Activated T-cell treated with anti-CD3 and anti-CD28 coated beads, Interleukin-2, amount 50 U/mL, for 72 hours (primary cell): ENCODE measurements at places on chromosomes 16 and 17. TPM values are rescaled to one million over a fixed set of nuclear protein-coding genes. Genes with fewer than 3 reads are reported as not detected.

DNA sequence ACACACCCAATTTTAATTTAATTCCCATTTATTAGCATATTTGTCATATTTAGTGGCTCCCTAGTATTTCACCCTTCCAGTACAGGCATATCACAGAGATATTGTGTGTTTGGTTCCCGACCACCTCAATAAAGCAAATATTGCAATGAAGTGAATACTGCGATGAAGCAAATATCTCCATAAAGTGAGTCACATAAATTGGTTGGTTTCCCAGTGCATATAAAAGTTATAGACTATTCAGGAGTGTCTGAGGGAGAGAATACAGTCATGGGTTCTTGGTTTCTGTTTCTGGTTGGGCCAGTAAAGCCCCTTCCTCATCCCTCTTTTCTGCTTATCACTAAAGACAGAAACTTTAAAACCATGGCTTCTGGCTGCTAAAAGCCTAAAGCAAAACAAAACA, 295.4 kb upstream of the AXIN2 start:
- no peaks in the 10 kb centered on the region for H3K4me1 ChIP-seq
- H3K4me3 ChIP-seq: no peak overlapping the region
- H3K27ac ChIP-seq: no peak overlapping the region
- DNase-seq: no peak
- H3K36me3 ChIP-seq: peaks cover 2% of the 10 kb centered on the region

DNA sequence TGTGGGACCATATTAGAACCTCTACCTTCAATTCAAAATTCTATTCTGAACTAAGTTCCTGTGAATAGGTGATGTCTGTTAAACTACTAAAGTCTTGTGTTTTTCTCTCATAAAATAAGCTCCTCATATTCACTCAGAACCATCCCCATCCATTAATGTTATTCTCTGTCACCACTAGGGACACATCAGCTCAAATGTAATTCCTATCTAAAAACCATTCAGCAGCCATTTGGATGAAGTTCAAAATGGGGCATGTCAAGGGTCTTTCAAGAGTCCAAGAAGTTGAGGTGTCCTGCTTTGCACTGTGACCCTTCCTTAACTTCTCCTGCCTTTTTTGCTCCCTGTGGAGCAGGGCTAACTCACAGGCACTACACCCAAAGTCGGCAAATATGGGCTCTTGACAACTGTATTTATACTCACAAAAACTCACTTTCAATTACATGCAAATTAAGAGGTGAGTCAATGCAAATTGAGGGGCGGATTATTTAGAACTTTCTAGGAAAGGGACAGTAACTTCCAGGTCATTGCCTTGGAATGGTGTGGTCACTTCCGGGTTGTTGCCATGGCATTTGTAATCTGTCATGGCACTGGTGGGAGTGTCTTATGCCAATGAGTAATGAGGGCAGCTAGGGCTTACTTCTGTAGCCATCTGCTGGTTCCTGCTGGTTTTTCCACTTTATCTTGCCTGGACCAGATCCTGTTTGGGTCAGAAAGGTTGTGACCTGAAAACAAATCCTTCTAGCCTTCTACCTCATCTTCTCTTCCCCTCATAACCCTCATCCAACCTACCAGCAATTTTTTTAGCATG, 128.2 kb upstream of the COX10 start:
- no peak for DNase-seq
- H3K27me3 ChIP-seq: no peaks in the 10 kb centered on the region
- no peak overlapping the region for H3K27ac ChIP-seq

DNA sequence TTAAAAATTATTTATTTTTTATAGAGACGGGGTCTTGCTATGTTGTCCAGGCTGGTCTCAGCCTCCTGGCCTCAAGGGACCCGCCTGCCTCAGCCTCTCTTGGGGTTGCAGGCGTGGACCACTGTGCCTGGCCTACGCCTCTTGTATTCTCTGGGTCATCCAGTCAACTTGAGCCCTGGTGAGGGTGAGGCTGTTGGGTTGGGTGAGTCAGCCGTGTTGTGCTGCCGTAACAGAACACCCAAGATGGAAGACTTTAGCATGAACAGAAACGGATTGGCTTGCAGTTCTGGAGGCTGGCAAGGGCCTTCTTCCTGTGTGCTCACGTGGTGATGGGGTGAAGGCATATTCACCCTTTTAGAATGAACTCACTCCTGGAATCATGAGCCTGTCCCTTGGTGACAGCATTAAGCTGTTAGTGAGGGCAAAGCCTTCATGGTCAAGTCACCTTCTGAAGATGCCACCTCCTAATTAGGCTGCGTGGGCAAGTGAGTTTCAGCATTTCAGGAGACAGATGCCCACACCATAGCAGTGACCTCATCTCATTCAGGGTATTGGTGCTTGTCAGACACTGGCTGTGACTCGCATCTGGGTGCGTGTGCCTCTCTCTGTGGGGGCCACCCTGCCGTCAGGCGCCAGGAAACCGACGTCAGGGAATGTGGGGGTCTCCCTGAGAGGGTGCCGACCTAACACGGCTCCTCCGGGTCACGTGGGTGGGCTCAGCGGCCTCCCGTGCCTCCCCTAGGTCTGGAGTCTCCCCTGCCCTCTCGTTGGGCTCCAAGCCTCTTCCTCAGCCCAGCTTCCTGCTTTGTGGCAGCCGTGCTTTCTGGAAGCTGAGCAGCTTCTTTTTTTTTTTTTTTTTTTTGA, 49.8 kb downstream of the WDR45B start:
- no peak overlapping the region for H3K4me3 ChIP-seq
- H3K27me3 ChIP-seq: no peaks in the 10 kb centered on the region
- no peak for DNase-seq

DNA sequence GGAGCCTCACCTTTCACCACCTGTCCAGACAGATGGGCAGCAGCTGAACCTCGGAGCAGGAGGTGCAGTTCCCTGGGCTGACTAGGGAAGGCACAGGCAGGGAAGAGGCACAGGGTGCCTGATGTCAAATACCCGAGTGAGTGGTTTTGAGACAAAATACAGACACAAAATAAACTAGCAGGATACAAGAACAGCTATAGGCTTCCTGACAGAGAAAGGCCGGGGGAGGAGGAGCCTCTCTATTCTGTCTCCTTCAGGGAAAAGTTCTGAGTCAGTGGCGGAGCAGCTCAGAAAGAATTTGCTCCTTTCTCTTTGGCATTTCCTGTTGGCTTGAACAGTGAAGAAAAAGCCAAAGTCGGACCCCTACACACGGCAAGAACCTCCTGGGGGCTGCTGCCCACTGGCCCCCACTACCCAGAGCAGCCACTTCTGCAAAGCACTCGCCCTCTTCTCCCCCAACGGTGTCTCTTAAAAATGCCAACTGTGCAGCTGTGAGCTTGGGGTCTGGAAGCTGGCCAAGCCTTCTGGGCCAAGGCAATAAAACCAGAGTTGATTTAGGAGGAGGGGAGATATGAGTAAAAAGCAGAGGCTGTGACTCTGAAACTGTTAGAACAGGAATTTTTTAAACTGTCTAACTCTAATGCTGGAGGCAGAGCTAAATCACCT, 14.4 kb upstream of the FAAP100 start:
- no peaks in the 10 kb centered on the region for H3K4me1 ChIP-seq
- no peaks in the 10 kb centered on the region for H3K27me3 ChIP-seq
- no peak for DNase-seq
- peaks cover 11% of the 10 kb centered on the region for H3K36me3 ChIP-seq
- no peak overlapping the region for H3K27ac ChIP-seq

- peaks cover 75% of the 10 kb centered on the region for H3K27me3 ChIP-seq
- peaks cover 8% of the 10 kb centered on the region for H3K4me1 ChIP-seq
- H3K36me3 ChIP-seq: no peaks in the 10 kb centered on the region
- no peak overlapping the region for H3K27ac ChIP-seq
- peak overlapping the region; percentile 59 for H3K4me3 ChIP-seq
Observed at GRCh38 chr16:66426112-66427035, 721 bp upstream of the BEAN1 start.

The ARHGAP44 gene
- total RNA-seq: not detected

DNA sequence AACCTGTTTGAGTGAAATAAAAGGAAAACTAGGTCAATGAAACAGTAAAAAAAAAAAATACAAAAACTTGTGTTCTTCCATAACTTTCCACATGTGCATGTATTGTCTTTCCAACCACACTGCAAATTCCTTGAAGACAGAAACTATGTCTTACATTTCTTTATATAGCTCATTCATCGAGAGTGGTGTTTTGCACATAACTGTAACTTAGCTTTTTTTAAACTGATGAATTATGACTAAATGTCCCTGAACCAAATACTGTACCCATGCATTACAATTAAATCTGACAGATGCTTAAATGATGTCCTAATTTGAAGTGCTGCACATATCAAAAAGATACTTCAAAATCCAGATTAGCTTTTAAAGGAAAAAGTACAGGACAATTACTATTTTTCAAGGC, 50.1 kb downstream of the BRIP1 start:
- H3K27me3 ChIP-seq: no peaks in the 10 kb centered on the region
- no peak overlapping the region for H3K27ac ChIP-seq
- H3K4me1 ChIP-seq: peaks cover 10% of the 10 kb centered on the region
- peaks cover 3% of the 10 kb centered on the region for H3K36me3 ChIP-seq

DNA sequence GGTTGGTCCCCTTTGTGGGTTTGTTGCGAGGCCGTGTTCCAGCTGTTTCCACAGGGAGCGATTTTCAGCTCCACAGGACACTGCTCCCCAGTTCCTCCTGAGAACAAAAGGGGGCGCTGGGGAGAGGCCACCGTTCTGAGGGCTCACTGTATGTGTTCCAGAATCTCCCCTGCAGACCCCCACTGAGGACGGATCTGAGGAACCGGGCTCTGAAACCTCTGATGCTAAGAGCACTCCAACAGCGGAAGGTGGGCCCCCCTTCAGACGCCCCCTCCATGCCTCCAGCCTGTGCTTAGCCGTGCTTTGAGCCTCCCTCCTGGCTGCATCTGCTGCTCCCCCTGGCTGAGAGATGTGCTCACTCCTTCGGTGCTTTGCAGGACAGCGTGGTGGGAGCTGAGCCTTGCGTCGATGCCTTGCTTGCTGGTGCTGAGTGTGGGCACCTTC, 27.3 kb upstream of the STH start:
- DNase-seq: no peak
- H3K4me3 ChIP-seq: no peak overlapping the region
- H3K27me3 ChIP-seq: peaks cover 27% of the 10 kb centered on the region
- peaks cover 4% of the 10 kb centered on the region for H3K36me3 ChIP-seq

- peaks cover 1% of the 10 kb centered on the region for H3K36me3 ChIP-seq
- H3K27ac ChIP-seq: peak overlapping the region; percentile 91
- H3K27me3 ChIP-seq: no peaks in the 10 kb centered on the region
- peak; percentile 39 for DNase-seq
- peak overlapping the region; percentile 92 for H3K4me3 ChIP-seq
- peaks cover 44% of the 10 kb centered on the region for H3K4me1 ChIP-seq
Observed at GRCh38 chr17:42562388-42563142, 617 bp downstream of the COASY start.

DNA sequence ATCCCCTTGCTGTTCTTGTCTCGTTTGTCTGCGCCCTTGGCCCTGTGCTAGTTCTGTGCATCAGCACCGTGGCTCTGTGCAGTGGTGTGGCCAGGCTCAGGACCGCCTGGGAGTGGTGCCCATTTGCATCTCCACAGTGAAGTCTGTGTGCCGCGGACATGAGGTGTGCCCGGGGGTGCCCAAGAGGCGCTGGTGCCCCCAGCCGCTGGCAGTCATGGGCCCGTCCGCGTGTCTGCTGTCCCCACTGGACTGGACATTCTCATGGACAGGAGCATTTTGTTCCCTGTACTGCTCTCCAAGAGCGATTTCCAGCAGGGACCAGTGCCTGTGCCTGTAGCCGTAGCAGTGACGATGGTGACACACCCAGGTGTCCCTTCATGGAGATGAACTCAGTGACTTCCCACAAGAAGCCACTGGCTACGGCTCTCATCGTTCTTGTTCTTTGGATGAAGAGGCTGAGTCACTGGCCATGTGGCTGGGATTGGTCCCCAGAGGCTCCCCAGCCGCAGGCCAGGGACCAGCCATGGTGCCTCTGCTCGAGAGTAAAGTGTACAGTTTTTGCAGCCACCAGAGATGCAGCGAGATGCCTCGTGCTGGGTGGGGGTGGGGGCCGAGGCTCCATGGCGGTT, 13.0 kb upstream of the MC1R start:
- no peak for DNase-seq
- no peak overlapping the region for H3K4me3 ChIP-seq
- H3K36me3 ChIP-seq: peaks cover 5% of the 10 kb centered on the region
- no peaks in the 10 kb centered on the region for H3K27me3 ChIP-seq

DNA sequence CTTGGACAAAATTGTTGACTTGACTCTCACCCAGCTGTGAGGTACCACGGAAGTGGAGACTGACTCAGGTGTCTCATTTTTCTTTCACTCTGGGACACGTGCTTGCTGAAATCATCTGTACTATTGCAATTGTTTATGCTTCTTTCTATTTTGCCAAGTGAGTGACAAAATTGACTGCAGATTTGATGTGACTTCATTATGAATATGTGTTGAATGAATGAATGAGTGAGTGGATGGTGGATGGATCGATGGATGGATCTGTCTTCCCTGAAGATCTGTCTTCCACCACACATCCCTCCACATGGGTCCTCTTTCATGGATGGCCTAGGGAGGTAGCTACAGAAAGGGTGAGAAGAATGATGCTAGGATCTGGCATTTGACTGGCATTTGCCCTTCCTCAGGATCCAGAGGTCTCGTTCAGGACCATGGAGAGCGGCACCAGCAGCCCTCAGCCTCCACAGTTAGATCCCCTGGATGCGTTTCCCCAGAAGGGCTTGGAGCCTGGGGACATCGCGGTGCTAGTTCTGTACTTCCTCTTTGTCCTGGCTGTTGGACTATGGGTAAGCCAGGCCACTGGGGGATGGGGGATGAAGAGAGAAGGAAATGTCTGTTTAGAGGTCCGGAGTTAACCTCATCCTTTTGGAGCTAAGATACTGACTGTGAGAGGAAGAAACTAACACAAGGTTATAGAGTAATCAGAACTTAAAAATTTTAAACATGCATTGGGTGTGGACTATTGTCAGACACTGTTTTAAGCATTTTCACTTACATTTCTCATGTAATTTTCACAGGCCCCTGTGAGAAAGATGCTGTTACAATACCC, 12.7 kb downstream of the SLC5A11 start:
- DNase-seq: peak; percentile 49
- H3K27ac ChIP-seq: no peak overlapping the region

The CES4A gene
- total RNA-seq: 24.4 TPM
